ENCODE measurements at places on chromosomes 7 and 10.

DNA sequence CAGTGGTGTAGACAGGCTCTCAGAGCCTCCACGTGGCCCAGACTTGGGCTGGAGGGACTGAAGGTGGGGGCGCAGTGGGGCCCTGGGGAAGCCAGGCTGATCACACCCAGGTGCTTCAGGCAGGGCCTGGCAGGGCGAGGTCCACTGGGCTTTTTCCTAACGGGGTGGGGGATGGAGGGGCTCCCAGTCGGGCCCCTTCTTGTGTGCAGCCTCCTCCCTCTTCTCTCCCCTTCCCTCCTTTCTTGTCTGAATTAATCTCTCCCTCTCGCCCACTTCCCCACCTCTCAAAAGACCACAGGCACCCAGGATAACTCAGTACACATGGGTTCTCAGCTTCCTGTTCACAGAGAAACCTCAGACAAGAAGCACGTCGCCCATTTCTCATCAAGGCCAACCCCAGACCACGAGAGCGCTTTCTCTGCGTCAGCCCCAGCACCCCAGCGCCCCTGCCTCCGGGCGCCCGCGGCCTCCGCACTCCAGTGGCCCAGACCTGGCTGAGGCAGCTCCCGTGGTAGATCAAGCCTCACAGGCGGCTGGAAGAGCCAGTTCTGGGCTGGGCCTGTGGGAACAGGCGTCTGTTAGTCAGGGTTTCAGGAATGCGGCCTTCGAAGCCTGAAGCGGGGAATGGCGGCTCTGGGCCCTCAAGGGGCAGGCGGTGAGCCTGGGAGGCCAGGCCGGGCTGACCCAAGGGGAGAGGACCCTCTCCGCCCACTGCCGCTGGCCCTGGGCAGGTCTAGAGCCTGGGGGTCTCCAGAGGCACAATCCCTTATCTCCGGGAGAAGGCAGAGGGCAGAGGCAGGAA lies 50.6 kb downstream of the PWWP2B start:
- DNase-seq, result no peak

GRCh38 chr7:158008267-158008666 lies 579.4 kb downstream of the PTPRN2 start:
- no peak for DNase-seq

DNA sequence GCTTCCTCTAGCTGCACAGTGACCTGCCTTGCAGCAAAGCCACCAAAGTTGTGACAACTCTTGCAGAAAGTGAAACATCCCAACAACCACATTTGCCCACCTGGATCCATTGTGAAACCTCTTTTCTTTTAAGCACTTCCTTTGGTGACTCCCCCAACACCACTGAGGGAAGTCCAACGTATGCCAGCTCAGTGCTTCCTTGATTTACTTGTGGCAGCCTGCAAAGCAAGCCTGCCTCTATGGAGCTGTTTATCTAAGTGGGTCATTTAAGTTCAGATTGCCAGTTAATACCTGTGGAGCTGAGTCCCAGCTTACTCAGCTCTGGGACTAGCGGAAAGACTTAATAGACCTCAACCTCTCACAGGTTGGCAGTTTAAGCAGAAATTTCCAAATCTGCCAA lies 230.8 kb upstream of the GHITM start:
- no peak for DNase-seq

DNA sequence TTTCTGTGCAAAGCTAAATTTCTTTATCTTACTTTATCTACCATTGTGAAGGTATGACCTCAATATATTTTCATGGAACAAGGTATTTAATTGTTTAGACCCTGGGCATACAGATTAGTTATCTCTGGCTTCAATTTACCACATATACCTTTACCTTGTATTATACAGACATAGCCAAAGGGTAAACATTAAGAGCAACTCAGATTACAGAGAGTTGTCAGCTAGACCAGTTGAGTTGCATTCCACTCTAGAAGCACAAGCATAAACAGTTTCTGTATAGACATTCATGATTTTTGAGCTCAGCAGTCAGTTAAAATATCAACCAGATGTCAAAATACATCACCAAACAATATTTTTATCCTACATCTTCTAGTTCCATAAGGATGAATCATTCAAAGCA lies 857.3 kb upstream of the ZWINT start:
- no peak for DNase-seq

- DNase-seq, result peak; percentile 70
Observed at GRCh38 chr7:70356085-70356786, 758.0 kb downstream of the AUTS2 start.

GRCh38 chr10:43204042-43204942 lies 62.6 kb downstream of the RASGEF1A start:
- DNase-seq, result no peak

GRCh38 chr7:107319724-107320228 lies 150.1 kb upstream of the GPR22 start:
- DNase-seq, result no peak

DNA sequence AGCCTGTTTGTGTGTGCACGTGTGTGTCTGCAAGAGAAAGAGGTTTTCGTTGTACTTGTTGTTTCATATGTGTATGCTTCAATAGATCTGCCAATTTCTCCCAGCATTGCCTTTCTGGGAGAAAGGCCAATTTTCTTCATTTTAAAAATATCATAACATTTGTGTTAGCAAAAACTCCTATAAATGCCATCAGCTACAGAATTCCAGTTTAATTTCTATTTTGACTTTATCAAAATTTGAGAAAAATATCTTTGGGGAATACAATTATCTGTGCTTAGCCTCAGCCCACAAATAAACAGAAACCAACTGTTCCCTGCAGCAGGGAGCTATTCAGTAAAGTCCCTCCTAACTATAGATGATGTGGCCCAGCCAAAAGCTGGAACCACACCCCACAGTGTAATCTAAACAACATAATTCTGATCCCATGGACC lies 68.3 kb upstream of the MGMT start:
- no peak for DNase-seq

- no peak for DNase-seq
Observed at GRCh38 chr7:103549786-103550185, 103.8 kb upstream of the SLC26A5 start.

GRCh38 chr7:142703655-142704305 lies 45.5 kb upstream of the PRSS1 start:
- no peak for DNase-seq

DNA sequence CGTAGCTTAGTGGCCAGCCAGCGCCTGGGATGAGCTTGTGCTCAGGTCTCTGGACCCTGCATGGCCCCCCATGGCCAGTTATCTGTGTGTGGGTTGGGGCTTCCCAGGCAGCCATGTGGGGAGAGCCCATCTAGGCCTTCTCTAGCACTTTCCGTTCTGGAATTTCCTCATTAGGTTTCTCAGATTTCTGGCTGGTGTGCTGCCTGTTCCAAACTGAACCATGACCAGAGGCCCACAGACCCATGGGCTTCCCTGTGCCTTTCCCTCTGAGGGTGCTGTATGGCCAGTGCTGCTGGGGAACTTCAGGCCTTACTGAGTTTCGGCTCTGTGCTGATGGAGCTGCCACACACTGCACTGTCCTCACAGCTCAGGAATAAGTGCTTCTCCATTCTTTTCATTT lies 50.2 kb downstream of the SHH start:
- no peak for DNase-seq

- no peak for DNase-seq
Observed at GRCh38 chr7:29105191-29105590, 41.1 kb downstream of the CPVL start.

DNA sequence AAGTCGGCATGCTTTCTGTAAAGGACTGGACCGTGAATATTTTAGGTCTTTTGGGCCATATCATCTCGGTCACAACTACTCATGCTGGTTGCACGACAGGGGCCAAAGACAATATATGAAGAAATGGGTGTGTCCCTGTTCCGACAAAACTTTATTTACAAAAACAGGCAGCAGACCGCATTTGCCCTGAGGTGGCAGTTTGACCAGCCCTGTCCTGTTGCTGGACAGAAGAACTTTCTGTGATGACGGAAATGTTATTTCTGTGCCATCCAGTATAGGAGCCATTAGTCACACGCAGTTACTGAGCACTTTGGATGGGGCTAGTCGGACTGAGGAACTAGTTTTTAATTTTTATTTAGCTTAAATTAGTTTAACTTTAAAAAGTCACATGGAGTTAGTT lies 112.8 kb upstream of the CARD11 start:
- no peak for DNase-seq

DNA sequence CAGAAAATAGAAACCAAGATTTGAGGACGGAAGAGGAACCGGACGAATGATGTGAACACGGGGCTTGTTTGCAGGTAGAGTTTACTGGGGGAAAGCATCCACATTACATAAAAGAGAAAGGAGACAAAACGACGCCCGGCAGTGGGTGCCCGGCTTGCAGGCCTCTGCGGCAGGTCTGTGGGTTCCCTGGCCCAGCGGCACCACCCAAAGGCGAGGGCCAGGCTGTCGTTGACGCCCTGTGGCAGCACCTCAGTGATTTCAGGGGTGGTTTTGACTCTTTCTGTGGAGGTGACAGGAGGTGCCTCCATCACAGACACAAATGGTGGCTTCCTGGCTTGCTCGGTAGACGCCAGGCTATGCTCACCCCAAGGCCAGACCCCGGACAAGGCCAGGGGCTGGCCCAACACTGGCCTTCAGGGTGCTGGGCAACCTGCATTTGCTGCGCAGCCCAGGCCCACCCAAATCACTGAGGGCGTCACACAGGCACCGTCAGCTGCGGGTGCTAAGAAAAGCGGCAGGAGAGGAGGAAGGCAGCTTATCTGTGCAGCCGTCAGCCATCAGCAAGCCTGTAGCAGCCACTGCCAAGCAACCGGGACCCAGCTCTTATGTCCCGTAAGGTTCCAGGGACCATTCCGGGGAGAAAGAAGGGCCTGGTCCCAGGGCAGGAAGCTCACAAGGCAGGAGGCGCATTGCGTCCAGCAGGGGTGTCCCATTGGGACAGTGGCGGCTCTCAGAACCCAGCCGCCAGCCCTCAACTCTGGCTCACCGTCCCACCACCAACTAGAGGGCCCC lies 230.3 kb downstream of the PTPRN2 start:
- no peak for DNase-seq

DNA sequence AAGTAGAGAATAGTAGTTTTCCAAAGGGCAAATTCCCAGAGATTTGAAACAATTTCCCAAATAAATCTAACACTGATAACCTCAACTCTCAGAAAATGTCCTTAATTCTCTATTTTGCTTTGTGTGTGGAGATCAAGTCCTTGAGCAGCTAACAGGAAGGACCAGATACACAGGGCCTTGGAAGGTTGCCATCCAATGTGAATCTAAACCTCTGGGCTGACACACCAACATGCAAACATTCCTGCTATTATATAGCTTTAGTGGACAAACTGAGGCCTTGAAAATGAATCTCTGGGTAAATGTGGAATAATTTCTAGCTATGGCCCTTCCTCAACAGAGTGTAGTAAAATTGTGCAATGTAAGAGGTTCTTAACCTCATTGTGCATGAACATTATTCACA lies 44.1 kb upstream of the PARD3 start:
- no peak for DNase-seq

- no peak for DNase-seq
Observed at GRCh38 chr7:132485600-132486273, 90.5 kb downstream of the PLXNA4 start.

DNA sequence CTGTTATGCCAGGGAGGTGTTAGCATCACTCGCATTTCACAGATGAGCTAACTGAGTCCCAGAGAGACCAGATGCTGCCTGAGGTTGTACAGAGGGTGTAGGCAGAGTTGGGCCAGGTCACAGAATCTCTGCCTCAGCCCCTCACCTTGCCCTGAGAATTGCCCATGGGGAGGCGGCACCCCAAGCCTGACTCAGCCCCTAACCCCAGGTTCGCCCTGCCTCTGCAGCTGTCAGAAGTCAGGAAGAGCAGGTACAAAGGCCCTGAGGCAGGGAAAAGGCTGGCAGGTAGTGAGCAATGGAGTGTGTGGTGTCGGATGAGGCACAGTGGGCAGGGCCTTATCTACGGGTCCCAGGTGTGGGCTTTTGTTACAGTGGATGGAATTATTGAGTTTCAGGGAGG lies 79.4 kb downstream of the MYL10 start:
- no peak for DNase-seq

- DNase-seq, result no peak
Observed at GRCh38 chr10:93152136-93152535, 78.4 kb downstream of the CYP26A1 start.

DNA sequence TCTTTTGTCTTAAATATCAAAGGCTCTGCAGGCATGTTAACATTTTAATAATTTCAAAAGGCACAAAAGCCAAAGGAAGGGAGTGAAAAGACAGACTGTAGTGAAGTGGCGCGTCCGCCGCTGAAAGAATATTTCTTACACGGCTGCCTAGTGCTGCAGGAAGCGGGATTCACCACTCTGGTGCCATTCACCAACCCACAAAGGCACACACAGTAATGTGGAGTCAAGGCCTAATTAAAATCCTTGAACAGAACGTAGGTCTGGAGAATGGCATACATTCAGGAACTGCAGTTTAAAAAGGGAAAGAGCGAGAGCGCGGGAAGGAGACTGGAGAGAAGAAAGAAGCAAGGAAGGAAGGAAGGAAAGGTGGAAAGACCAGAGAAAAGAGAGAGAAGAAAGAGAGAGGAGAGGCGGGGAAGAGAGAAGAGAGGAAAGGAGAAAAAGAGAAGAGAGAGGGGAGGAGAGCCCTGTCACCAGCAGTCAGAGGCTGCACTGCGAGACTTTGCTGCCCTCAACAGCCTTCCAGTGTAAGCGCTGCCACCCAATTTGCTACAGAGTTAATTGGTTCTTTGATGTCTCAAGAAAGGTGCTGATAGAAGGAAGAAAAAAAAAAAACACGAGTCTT lies 554.0 kb downstream of the MDFIC start:
- DNase-seq, result no peak

DNA sequence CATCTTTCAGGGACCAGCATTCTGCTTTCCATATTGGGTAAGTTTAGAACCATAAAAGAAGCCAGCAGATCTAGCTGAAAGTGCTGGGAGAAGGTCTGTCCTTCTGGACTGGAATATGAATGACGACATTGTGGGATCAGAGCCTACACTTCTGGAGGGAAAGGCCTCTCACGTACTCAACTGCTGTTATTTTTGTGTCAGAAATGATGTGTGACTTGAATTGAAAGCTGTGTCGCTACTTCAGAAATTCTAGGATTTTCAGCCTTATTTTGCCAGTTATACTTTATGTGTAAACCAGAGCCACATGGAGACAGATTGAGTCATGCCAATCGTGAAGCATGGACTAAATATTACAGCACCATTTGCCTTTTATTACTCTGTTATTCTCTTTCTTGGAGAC lies 231.0 kb downstream of the KIAA1217 start:
- no peak for DNase-seq

DNA sequence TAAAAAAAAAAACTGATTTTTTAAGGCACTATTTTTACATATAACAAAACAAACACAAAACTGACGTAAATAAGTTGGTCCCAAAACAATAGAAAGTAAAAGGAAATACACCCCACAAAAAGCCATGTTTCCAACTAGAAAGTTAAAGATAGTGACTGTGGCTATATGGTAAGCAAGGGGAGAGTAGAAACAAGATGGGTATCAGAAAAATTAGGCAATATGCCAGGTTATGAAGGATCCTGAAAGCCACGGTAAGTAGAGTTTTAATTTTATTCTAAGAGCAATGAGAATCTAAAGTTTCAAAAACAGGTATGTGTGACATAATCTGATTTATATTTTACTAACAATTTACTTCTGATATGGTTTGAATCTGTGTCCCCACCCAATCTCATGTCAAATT lies 61.5 kb downstream of the BRAF start:
- DNase-seq, result no peak
